ENCODE measurements at places on chromosomes 12 and 14.

DNA sequence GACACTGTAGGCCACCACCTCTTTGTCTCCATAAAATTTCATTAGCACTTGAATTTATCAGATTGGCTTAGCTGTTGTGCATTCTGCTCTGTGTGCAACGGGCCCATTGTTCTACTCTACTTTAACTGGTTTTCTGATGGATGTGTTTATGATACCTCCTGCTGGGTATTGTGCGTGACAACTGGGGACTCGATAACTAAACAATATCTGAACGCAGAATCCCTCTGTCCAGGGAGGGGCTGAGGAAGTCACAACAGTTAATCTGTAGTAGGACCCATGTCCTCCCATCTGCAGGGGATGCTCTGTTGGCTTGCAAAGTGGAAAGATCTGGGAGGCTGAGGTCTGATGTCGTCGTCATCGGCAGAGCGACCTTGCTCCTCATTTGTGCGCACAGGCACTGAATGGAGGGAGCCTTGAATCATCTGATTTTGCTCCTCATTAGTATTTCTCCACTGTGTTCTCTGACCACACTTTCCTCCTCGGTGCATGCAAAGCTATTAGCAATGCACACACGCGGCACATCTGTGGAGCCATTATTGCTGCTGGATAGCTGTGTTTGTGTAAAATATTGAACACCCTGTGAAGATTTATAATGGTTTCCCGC, 422.5 kb downstream of the NRXN3 start:
- no peak for DNase-seq

DNA sequence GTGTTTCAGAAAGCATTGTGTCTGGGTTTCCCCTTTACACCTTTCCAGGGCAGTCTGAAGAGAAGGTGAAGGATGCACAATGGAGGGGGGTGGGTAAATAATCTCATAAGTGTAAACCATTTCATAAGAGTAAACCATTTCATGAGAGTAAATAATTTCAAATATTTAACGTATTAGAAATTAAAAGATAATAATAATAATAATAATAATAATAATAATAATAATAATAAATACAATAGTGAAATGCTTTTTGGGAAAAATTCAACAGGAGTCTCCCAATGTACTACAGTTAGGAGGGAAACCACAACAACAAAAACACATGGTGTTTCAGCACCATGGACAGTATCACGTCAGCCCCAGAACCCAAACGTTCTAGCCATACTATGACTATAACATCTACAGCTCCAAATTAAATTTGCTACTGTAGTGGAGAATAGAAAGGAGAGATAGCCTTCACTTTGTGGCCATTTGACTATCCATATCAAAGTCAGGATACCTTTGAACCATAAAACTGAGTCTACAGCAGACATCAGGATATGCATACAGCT, 691.8 kb downstream of the BCL11B start:
- no peak for DNase-seq

DNA sequence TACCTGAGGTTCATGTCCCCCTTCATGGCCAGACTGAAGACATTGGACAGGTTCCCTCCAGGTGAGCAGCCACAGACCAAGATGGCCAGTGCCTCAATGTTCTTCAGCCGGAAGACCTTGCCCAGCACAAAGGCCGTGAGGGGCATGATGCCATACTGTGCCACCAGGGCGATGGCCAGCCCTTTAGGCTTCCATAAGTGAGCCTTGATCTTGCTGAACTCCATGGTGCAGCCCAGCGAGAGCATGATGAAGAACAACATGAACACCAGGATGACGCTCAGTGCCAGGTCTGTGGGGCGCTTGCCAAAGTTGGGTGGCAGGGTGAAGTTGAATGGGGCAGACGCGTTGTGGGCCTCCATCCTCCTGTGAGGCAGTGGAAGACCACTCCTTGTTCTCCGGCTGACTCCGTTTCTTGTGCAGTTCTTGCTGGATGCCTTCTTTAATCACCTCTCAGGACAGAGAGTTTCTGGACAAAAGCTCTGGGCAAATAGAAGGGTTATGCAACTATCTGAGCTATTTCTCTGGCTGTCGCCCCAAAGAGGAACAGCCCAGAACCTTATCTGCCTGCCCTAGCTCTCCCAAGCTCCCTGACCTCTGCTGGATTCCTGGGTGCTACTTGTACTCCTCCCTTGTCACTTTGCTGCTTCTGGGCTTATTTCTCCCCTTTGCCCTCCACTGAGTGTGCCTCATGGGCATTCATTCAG, at the start of gene SLC10A1:
SLC10A1 (minus strand) TSS at position 445 of the 704 bp plus-strand sequence; CDS start at position 359, 86 bp downstream.
- no peak for DNase-seq

DNA sequence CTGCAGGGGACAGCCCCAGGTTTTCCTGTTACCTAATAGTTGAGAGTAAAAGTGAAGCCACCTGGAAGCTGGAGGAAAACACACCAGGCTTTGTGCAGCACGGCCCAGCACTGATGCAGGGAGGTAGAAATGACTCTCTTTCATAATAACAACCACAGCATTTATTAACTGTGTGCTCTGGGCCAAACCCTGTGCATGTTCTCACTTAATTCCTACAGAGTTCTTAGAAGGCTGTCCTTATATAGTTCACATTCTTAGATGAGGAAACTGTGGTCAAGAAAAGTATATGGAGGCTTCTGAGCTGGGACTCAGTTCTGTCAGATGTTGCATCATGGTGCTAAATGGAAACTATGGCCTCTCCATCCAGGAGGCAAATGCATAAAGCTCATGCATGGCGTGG, 100.0 kb downstream of the PAPOLA start:
- no peak for DNase-seq

DNA sequence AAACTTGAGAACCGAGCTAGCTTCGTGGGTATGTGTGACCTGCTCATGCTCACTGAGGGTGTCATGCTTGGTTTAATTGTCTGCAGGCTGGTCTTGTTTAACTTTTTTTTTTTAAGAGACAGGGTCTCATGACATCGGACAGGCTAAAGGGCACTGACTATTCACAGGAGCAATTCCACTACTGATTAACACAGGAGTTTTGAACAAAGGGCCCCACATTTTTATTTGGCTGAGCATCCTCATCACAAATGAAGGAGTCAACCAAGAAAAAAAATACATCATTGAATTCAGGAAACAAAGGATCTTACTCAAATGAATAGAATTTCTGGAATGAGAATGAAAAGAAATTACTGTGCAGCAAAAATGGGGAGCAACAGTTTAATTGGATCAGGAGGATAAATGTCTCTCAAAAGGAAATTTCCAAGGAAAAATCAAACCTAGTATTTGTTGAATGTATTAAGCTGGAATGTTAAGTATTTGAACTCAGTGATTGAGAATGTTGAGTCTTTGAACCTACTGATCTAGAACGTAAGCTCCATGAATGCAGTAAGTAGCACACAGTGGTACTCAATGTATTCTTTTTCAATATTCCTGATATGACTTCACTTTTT, 20.8 kb upstream of the PYROXD1 start:
- DNase-seq = no peak

DNA sequence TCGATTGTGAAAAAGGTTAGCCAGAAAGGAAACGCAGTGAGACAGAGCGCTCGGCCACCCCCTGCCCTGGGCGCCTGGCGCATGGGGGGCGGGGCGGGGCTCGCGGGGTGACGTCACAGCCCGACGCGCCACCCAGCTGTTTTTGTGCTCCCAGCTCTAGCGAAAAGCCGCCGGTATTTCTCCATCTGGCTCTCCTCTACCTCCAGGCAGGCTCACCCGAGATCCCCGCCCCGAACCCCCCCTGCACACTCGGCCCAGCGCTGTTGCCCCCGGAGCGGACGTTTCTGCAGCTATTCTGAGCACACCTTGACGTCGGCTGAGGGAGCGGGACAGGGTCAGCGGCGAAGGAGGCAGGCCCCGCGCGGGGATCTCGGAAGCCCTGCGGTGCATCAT, at the start of gene GABARAPL1:
GABARAPL1 (plus strand) TSS at position 139 of the 393 bp plus-strand sequence; CDS start at position 392, 253 bp downstream.
- DNase-seq = peak; percentile 59

DNA sequence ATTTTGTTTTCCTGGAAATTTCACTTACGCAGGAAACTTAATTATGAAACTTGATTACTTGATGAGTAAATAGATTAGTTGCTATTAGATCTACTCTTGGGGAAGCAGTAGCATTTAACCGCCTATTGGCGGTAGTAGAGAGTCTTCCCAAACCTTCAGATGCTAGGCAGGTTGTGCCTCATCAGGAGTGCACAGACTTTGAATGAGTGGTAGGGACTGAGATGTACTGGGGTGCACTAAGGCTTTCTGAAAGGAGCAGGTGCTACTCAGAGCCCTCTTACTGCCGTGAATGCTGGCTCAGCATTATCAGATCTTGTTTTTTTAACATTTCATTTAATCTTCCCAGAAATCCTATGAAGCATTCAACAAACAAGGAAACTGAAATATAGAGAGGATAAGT, 7.7 kb downstream of the GATC start:
- DNase-seq = no peak

DNA sequence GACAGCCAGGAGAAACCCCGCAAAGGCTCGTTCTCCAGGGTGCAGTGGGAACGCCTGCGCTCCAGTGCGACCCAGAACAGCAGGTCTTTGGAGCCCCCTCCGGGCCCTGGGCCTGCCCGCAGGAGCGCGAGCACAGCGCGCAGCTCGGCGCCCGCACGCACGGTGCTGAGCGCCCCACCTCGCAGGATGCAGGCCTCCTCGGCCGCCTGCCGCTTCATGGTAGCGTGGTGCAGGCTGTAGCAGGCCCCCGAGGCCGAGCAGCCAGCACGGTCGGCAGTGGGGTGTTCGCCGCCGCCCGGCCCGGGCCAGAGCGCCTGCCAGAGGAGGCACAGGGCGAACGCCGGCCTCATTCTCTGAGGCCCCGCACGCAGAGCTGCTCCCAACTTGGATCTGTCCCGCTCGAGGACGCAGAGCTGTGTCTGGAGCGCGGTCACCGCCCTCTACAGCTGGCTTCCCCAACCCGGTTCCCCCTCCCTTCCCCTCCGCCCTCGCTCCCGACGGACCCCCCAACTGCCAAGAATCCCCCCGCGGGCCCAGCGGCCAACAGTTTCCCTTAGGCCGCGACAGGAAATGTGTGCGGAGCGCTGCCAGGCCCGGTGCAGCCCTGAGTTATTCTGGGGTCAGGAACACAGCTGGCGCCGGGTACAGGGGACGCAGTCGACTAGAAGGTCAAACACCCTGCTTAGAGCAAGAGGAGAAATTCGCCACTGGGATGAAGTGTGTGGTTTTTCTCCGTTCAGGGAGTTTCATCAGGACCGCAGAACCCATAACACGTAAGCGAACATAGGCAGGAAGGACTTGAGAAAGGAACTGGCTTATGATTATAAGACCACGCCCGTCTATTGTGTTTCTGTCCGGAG, at the start of gene CLEC14A:
CLEC14A (minus strand) TSS at position 421 of the 860 bp plus-strand sequence; CDS start at position 350, 71 bp downstream.
- no peak for DNase-seq

DNA sequence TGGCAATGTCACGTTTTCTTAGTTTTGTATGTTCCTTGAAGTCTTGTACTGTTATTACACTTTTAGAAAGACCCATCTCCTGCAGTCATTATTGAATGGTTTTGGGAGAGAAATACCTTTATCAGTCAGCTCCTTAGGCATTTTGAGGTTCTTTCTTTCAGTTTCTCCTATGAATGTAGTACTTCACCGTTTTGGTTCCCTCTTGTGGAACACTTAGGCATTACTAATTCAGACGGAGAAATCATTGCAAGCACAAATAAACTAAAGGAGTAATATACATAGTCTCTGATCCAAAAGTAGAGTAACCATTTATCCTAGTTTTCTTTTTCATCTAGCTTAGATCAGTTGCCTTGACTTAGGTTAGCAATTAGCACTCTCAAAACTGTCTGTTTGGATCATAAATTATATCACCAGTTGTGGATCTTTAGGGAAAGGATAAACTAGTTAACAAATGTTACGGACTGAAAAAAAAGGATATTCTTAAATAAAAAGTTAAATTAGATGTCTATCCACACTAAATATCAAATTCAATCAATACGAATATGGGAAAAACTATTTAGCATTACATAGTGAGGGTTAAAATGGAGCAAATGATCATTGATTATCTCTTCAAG, 1538.3 kb upstream of the SEL1L start:
- DNase-seq = no peak

DNA sequence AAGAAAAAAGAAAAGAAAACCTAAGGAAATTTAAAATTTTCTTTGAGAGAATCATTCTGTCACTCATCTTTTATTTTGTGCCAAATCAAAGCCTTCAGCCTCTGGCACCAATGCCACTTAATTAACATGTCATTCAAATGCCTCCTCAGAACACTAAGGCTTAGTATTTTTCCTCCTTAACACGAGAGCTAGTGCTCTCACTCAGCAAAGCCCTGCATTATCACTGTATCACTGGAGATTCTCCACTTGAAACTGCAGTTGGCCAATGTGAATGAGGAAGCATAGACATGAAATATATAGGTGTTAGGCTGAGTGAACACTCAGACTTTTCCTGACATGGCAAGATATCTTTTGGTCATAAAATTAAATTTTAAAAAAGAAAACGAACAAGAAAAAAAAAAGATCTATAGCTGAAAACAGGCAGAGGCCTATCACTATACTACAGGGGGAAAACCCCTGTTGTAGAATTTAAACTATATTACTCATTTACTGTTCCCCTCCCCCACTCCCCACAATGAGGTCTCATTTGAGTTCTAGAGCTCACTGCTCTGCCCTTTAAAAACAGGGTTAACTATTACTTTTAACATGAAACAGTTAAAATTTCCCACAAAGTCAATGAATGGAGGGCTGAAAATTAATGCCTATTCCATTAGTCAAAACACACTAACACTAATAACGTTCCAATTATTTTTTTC, 5.1 kb downstream of the MBIP start:
- DNase-seq = no peak

DNA sequence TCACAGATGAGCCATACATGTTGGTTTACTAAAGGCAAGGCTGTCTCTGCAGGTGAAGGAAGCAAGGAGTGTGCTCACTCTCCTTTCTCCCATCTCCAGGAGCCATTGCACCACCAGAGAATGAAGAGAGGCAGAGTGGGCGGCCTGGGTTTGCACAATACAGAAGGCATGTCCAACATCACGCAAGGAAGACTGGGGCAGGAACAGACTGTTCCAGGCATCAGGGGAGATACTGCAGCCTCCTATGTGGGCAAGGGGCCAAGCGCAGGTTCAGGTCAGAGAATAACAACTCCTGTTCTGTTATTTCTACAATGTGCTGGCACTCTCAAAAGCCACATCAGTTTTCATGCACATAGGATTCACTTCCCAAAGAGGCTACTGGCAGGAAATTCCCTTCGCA, 1.7 kb upstream of the TMEM229B start:
- no peak for DNase-seq

- DNase-seq = no peak
Measured at GRCh38 chr12:84079626-84080025, 833.0 kb downstream of the SLC6A15 start.

- no peak for DNase-seq
Measured at GRCh38 chr14:73787486-73788316, 63.9 kb upstream of the PTGR2 start.

Data from activated B cell treated with CpG ODN at 0.5 μM for 24 hours (primary cell).